CD4-positive, alpha-beta T cell treated with Interferon alpha-2 for 1 hour (primary cell): ENCODE measurements at places on chromosomes 5 and 9.

DNA sequence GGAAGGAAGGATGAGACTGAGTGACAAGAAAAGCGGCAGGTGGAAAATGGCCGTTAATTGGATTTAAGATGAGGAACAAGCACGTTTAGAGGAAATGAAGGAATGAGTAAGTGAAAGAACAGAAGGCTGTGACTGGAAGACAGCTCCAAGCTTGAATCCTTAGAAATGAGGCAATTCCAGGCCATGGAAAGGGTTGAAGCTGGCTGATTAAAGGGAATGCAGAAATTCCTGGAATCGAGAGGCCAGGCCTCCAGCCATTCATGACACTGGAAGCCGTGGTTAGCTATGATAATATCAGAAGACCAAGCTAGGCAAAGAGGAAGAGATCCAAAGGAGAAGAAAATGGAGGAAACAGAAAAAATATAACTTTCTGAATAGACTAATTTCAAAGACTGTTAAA, 84.2 kb downstream of the ARL15 start:
- no peak for DNase-seq

GRCh38 chr9:109639674-109640579, 140.1 kb upstream of the PALM2AKAP2 start:
- no peak for DNase-seq

GRCh38 chr5:133950821-133951612, 17.4 kb downstream of the C5orf15 start:
- no peak for DNase-seq

- no peak for DNase-seq
These were observed 51.1 kb downstream of the TTC1 start for GRCh38 chr5:160060001-160060400.

DNA sequence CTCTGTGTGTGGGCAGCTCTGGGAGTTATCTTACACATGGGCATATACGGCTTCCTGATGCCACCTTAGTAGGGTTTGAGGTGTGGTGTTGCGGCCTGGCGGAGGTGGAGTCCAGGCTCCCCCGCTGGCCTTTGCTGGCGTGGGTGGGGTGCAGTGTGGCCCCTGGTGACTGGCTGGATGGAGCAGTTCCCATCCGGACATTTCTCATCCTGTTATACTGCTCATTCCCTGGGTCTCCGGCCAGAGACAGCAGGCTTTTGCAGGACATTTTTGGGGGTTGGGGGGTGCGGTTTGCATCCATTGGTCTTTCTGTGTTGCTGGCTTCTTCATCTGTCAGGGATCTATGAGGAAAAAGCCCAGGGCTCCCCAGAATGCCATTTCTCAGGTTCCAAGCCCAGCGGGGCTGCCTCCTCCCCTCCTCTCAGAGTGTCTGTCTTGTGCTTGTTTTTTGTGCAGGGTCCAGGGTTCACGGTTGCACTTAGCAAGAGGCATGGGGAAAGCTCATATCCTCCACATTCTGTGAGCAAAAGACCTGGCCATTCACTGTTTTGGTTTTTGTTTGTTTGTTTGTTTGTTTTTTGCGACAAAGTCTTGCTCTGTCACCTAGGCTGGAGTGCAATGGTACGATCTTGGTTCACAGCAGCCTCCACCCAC, 22.3 kb downstream of the NDUFS6 start:
- DNase-seq: no peak

DNA sequence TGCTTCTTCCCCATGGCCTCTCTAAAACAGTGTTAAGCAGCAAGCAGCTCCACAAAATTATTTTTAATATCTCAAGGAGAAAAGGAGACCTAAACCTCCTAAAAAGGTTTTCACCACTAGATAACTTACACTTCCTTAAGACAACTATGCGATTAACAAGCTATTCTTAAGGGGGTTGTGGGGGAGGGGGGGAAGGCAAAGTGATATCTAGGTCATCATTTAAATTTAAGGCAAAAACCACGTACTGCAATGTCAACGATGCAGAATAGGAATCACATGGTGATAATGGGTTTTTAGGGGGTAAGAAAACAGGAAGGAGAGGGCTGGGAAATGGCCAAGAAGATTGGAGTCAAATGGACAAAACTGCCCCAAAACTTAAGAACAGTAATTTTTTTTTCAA, 32.6 kb downstream of the CSNK1A1 start:
- DNase-seq: no peak

DNA sequence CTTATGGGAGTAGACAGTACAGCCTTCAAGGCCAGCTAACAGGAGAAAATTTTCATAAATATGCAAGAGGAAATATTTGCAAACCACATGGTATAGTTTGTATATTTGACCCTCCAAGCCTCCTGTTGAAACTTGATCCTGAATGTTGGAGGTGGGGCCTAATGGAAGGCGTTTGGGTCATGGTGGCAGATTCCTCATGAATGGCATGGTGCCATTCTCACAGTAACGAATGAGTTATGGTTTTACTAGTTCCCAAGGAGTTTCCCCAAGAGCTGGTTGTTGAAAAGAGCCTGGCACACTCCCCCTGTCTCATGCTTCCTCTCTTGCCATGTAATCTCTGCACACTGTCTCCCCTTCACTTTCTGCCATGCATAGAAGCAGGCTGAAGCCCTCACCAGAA, 3.3 kb upstream of the PAIP1 start:
- no peak for DNase-seq

GRCh38 chr9:6545017-6545691, 100.4 kb downstream of the GLDC start:
- no peak for DNase-seq

DNA sequence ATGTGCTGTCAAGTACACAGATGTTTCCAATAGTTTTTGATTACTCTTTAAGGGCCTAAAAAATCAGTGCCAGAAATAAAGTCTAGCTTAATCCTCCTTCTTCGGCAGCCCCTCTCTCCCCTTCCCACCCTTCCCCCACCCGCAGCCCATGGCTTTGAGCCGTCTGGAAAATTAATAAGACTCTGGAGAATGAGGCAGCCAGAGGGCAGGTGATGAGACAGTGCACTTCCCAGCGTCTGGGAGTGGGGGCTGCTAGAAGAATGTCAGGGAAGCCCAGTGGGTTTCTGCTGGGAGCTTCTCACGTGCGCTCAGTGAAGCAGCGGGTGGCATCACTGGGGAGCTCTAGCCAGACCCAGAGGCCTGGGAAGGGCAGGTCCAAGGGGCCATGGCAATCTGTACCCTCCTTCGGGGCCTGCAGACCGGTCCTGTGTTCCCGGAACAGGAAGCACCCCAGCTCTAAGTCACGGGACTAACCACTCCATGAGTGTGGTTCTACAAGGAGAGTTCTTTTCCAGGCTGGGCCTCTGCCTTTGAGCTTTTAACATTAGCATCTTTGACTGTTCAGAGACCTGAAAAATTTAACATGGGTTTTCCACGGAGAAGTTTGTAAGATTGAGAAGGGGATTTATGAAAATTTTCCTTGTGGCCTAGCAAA, 164.8 kb upstream of the OTULINL start:
- no peak for DNase-seq
